Hematopoietic multipotent progenitor cell treated with erythropoietin and hydrocortisone succinate and interleukin-3 and kit ligand, for 4 days (in vitro differentiated cells): ENCODE measurements at places on chromosomes 6 and 20.

- DNase-seq, result no peak
Observed at GRCh38 chr20:44064501-44065400, 122.2 kb downstream of the JPH2 start.

DNA sequence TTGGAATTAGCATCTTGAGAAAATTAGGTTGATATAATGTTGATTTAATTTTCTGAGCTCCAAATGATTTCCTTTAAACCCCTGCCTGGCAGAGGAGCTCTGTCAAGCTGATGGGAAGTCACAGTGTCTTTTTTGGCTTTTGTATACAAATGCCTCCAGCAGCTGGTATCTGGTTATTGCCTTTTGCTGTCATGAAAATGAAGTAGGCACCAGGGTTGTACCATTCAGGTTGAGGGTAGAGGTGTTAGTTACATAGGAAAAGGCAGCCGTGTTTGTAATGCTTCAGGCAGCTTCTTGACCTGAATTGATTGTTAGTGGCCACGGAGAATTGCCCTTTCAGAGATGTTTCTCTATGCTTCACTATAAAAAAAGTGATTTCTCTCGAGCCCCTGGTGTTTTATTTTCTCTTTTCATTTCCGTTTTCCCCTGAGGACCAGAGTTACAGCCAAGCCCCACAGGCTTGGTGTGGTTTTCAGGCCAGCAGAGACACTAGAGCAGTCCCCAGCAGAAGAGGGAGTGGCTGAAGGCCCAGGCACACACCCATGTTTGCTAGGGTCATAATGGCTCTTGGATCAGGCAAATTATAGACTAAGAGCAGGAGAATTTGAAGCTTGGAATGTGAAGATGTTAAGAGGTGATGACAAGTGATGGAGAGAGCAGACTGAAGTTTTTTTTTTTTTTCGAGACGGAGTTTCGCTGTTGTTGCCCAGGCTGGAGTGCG, 21.6 kb downstream of the CMTR1 start:
- no peak for DNase-seq

DNA sequence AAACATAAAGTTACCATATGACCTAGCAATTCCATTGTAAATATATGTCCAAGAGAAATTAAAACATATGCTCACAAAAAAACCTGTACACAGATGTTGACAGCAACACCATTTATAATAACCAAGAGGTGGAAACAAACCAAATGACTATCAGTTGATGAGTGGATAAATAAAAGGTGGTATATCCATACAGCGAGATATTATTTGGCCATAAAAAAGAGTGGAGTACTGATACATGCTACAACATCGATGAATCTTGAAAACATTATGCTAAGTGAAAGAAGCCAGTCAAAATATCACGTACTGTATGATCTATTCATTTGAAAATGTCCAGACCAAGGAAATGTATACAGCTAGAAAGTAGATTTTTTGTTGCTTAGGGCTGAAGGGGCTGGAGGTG, 2.9 kb downstream of the CAP2 start:
- DNase-seq, result no peak

GRCh38 chr6:40408786-40409542, 178.2 kb downstream of the LRFN2 start:
- DNase-seq, result peak; percentile 75

GRCh38 chr6:41653691-41654090, 15.4 kb downstream of the MDFI start:
- DNase-seq, result no peak

DNA sequence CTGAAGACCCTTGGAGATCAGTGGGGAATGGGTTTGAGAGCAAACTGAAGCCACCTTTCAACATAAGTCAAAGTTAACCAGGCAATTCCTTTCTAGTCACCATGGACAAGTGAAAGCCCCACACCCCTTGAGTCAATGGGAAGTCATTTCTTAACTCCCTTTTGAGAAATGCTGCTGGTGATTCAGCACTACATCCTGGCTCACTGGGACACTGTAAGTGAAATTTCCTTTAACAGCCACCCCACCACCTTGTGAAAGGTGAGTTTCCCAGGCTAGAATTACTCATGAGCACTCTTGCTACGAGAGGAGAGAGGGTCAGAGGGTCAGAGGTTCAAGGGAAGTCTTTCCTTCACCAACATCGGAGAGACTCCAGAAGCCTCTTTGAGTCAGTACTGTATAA, 93.3 kb upstream of the MARCKS start:
- DNase-seq, result peak; percentile 20

- DNase-seq, result no peak
Observed at GRCh38 chr6:89048288-89048923, 32.1 kb upstream of the PNRC1 start.

DNA sequence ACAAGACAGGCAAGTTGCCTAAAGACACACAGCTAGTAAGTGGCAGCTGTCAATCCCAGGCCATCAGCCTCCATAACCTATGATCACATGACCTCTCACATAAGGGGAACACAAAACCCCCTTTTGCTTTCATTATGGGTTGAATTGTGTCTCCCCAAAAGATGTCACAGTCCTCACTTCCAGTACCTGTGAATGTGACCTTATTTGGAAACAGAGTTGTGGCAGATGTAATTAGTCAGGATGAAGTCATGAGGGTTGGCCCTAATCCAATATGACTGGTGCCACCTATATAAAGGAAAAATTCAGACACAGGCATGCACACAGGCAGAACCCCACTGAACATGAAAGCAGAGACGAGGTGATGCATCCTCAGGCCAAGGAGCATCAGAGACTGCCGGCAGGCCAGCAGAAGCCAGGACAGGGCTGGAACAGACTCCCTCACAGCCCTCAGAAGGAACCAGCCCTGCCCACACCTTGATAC, 33.6 kb downstream of the GFOD1 start:
- DNase-seq, result peak; percentile 36

GRCh38 chr20:36306553-36307411, 643 bp downstream of the DLGAP4 start:
- no peak for DNase-seq

- DNase-seq, result peak; percentile 69
Observed at GRCh38 chr20:32482442-32483261, 102.5 kb downstream of the NOL4L start.

GRCh38 chr6:32954986-32955802, 2.3 kb upstream of the HLA-DMA start:
- DNase-seq, result peak; percentile 50

DNA sequence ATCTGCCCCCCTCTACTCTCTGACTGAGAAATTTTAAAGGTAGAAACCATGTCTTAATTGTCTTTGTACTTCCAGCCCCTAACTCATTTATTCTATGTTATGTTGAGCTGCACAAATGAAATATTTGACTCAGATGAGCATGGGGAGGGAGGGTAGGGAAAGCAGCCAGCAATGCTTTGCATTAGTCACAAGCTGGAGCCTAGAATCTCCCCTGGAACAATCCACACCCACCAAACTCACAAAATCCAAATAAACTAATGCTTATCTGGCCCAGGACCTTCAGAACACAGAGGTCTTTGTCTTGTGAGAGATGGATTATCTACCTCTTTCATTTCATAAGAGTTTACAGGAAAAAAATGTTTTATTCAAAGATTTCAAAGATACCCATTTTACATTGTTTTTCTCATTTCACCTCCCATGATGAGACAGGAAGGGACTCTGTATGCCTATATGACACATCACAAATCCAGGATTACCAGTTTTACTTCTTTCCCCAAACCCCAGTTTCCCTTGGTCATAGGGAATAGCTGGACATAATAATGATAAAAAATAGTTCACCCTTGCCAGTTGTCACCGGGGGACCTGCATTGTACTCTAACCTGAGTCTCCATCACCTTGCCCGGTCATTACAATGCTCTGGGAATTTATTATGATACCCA, 466.9 kb downstream of the KIF16B start:
- no peak for DNase-seq

DNA sequence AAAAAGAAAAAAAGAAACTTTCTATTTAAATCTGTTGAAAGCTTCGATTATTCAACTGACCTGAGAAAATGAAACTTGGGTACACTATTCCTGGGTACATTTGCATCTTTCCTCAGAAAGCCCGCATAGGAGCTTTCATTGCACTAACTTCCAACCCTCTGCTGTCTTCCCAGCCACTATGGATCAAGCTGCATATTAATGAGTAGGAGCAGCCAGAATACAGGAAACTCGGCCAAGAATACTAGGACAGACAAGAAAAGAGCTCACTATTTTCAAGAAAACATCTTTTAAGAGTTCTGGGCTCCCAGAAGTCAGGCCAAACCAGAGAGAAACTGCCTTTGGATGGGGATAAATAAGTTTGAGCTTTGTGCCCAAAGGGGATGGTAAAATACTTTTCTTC, 135.0 kb upstream of the CCDC28A start:
- DNase-seq, result no peak

- DNase-seq, result no peak
Observed at GRCh38 chr20:51218603-51219002, 195.7 kb upstream of the KCNG1 start.

DNA sequence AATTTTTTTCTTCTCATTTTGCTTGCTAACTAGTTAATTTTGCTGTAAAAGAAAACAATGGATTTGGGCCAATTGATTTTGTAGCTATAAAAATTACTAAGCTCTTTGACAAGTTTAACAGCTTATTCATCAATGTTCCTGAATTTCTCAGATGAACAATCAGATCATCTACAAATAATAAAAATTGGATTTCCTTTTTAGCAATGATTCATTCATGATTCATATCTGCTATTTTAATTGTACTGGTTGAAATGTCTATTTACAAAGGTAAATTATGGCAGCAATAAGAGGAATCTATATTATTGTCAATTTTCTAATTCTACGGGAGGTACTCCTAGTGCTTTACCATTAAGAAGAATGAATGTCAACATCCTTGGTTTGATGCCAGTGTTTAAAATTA, 178.8 kb upstream of the BTBD3 start:
- no peak for DNase-seq

- no peak for DNase-seq
Observed at GRCh38 chr6:46468403-46469010, 22.7 kb downstream of the RCAN2 start.

GRCh38 chr20:48822879-48823385, 4.9 kb downstream of the PREX1 start:
- peak; percentile 81 for DNase-seq

DNA sequence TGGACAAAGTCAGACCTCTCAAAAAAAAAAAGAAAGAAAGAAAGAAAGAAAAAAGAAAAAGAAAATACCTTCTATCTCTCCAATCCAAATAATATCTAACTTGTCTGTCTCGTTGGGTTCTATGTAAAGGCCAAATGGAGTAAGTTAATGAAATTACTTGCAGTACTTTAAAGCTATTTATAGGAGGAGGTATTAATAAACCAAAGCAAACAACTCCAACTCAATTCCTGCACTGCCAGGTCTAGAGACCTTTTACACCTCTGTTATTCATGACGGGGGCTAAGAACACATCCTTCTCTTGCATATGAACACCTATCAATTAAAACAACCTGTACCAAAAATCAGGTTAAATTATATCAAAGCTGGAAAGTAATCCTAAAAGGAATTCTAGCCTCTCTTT, 80.6 kb downstream of the MAP3K5 start:
- DNase-seq, result no peak

- DNase-seq, result no peak
Observed at GRCh38 chr6:45275358-45275757, 52.8 kb upstream of the RUNX2 start.

DNA sequence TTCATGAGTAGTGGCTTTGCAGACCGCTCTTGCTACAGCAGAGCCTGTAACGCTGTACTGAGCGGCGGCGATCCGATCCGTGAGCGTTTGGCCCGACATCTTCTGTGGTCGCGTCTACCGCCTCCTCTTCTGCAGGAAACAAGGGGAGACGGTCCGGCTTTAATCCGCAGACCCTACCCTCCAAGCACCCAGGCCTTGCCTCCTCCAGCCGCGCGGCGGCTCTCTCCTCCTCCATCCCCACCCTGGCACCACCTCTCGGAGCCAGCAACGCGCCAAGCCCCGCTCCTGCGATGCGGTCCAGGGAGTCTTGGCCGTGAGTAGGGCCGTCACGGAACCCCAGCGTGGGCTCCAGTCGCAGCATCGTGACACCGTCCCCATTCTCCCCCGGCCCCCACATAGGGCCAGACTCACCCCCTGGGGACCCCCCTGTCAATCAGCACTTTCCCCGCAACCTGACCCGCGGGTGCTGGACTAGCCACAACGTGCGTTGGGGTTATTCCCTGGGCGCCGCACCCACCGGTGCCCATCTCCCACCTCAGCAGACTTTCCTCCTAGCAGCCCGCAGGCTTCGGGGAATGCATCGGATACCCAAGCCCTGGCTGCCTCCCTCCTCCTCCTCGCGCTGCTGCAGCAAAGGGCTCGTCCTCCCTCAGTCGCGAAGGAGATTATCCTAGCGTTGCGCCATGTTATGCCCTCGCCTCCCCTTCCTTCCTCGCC, 914 bp downstream of the SNAP91 start:
- peak; percentile 2 for DNase-seq

DNA sequence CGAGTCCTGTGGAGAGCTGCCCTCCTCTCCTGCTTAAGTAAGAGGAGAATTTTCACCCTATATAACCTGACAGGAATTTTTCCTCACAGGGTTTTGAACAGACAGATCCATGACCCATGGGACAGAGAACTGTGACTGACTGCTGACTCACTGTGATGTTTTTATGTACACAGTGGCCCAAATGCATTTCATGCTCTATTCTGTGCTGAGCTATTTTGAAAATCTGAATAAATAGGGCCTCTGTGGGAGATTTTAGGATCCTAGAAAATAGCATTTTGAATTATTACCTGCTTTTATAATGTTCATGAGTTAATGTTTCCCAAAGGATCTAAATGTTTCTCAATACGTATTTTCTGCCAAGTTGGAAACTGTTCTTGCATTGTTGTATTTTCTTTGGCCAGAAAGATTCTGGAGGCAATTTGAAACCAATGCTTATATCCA, 577.4 kb downstream of the HTR1B start:
- no peak for DNase-seq

DNA sequence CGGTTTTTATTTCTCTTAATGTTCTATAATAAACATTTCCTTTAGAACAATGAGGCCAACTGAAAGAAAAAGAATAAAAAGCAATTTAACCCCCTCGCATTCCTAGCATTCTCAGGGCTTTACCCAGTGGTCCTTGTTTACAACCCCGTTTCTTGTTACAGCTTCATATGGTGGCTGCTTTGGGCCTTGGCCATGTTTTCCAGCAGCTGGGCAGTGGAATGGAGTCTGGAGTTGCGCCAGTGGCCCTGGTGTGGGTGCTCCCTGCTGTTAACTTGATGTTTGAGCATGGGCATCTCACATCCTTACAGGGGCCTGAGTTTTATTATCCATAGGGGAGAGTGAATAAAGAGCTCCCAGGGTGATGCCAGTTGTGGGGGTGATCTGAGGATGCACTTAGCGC, 18.8 kb downstream of the EFCAB8 start:
- no peak for DNase-seq

DNA sequence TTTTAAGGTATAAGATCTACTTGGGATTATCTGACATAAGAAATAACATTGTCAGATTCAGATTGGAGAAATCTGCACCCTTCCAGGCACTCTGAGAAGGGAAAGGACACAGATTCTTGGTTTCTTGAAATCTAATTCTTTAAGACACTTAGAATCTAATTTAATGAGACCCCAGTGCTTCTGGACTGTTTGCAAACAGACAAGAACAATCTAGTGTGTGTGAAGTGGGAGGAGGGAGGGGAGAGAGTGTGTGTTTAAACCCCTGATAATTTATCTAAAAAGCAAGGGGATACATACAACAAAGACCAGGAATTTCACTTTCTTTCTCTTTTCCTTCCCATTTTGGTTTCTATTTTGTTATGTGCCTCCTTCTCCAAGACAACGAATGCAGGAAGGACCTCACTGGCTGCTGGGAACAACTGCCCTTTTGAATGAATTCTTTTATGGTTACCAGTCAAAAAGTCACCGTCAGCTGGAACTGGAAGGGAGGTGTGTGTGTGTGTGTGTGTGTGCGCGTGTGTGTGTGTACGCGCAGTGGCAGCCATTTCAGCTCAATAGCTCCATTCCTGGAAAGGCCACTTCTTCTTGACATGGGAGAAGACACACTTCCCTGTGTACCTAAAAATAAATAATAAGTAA, 129.4 kb downstream of the BCAS1 start:
- DNase-seq, result peak; percentile 50
